ENCODE measurements at places on chromosomes 12 and 14.
A peak's percentile ranks its signal among the peaks of the same experiment; 100 is the strongest.

DNA sequence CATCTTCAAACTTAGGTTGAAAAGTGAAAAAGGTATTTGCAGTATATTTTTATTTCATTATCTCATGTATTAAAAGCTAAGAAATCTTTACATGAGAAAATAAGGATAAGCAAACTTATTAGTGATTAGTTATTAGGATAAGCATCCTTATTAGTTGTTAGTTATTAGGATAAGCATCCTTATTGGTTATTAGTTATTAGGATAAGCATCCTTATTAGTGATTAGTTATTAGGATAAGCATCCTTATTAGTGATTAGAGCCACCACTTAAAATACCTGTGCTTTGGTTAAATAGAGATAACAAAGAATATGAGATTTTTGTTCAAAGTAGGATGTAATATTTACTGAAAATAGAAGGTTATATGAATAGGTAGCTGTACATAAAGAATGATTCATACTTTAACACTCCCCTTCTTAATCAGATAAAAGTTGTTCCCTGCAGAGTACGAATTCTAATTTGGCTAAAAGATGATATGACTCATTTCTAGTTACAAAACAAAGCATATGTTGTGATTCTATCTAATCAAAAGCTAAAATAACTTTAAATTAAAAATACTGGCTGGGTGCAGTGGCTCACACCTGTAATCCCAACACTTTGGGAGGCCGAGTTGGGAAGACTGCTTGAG lies 56.4 kb downstream of the KDM5A start:
- DNase-seq = no peak

DNA sequence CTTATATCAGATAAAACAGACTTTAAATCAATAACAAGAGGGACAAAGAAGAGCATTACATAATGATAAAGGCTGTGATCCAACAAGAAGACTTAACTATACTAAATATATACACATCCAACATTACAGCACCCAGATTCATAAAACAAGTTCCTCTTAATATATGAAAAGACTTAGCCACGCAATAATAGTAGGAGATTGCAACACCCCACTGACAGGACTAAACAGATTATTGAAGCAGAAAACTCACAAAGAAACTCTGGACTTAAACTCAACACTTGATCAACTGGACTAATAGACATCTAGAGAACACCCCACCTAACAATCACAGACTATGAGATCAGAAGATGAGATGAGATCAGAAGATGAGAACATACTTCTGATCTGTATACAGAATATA lies 5.7 kb upstream of the CLEC14A start:
- DNase-seq = peak; percentile 33

GRCh38 chr14:68807148-68807600 lies 14.3 kb upstream of the ZFP36L1 start:
- peak; percentile 72 for DNase-seq

GRCh38 chr14:68966872-68967301 lies 12.2 kb downstream of the ACTN1 start:
- no peak for DNase-seq

DNA sequence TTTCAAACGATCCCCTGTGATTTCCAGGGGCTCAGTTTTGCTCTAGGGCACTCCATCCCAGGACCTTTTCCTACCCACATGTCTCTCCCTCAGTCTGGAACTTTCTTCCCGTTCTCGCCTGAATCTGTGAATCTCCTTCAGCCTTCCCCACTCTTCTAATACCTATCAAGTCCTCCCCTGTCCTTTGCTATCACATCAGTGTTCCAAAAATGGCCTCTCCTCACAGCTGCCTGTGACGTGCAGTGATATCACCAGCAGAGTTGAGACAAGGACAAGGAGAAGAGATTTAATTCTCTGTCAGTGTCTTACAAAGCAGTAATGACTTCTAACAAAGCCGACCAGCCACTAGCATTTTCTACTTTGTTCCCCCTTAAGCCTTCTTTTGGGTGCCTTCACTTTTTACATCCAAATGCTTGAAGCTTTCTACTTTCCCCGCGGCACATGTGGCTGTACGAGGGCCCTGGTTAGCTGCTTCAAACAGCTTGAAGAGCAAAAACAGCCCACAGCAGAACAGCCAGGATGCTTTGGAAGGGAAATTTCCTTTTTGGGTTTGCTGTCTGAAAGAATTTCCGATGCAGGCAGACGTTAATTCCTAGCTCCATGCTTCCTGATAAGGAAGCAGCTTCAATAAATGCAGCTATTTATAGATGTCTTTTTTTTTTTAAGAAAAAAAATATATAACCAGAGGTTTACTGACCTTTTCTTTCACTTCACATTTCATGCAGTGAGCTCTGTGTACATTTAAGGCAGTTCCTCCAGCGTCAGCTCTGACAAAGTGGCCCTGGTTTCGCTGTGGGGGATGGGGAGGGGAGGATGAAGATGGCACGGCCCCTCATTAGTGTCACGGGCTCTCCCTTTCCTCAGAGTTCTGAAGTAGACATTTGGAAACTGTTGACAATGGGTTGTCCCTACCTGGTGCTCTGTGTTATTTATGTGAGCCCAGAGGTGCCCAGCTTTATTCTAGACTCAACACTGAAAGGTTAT lies 109.3 kb downstream of the ETV6 start:
- peak; percentile 65 for DNase-seq

DNA sequence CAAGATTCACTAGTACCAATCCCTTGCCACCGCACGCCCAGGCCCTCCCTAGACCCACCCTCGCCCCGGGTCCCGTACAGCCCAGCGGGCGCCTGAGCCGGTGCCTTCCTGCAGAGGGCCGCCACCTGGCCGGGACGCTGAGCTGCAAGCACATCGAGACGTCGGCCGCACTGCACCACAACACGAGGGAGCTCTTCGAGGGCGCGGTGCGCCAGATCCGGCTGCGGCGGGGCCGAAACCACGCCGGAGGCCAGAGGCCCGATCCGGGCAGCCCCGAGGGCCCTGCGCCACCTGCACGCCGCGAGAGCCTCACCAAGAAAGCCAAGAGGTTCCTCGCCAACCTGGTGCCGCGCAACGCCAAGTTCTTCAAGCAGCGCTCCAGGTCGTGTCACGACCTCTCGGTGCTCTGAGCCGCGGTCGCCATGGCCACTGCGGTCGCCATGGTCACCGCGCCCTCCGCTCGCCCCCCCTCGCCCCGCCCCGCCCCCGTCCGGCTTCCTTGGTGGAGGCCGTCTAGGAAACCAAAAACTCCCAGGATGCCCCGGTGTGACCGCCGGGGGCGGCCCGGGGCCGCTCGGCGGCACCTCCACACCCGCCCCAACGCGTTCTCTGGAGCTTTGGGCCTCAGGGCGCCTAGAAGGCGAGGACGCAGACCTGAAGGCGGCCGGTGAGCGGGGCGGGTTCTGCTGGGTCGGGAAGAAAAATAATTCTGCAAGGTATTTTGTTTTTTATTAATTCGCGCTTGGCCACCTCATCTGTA lies 3.7 kb downstream of the REM2 start:
- DNase-seq = peak; percentile 48

Measured in suppressor macrophage treated with lipopolysaccharide for 1 hour (primary cell).